ENCODE measurements at places on chromosomes 2 and 18. TPM values are rescaled to one million over a fixed set of nuclear protein-coding genes. Genes with fewer than 3 reads are reported as not detected.
A peak's percentile ranks its signal among the peaks of the same experiment; 100 is the strongest.

GRCh38 chr2:218982586-218983262 lies 2.3 kb downstream of the FEV start:
- DNase-seq = no peak

DNA sequence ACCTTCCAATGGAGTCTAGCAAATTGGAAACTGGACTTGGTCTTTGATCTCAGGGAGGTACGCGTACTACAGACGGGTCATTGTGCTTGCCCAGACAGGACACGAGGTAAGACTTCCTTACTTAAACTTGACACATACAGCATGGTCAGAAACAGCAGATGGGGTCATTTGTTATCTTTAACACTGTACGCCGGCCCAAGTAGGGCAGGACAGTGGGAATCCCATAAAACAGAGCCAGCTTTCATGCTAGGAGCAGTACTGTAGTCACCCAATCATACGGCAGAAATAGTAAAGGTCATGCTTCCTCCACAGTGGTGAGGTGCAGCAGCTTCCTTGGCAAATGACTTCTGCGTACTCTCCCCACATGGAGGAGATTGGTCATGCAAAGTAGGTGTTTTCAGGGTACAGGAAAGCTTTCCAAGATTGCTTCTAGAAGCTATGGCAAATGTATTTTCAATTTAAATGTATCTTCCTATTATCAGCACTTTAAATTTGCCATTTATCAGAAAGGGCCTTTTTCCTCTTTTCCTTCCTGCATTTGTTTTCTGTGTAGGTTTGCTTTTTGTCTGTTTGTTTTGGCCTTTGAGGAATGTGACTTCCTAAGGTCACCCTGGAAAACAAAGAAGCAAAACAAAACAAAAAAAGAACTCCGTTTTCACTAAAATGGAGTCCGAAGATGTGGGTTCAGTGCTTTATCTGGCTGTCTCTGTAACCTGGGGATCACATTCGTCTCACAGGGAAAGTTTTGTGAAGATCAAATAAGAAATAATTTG lies 74.0 kb upstream of the DSG1 start:
- DNase-seq = no peak

DNA sequence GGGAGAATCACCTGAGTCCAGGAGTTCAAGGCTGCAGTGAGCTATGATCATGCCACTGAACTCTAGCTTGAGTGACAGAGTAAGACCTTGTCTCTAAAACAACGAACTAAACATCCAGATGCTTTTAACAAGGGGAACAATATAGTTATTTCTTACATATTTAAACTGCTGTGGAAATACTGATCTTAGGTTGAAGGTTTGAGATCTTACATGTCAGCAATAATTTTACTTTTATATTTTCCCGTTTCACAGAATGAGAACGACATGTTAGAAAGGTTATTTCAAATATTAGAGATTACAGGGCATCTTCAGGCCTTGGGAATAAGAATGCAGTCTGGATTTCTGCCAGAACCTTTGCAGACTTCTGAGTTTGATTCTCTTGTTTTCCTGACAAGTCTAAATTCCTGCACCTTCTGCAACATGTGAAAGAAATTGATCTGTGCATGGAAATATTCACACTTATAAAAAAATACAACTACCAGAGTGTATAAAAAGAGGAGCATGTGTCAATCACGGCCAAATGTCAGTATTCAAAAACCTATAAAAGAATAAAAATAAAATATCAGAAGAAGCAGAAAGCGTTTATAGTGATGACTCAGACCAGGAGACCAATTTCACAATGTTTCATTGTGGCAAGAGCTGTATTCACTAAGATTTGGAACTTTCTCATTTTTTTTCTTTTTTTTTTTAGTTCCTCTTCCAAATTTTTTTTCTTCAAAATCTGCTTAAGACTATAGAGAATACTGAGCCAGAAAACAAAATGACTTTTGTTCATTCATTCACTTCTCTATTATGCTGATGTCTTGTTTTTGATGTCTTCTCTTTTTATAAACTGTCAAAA lies 29.6 kb downstream of the COLEC12 start:
- DNase-seq = peak; percentile 19

GRCh38 chr2:127228102-127228501 lies 8.0 kb upstream of the CYP27C1 start:
- no peak for DNase-seq

DNA sequence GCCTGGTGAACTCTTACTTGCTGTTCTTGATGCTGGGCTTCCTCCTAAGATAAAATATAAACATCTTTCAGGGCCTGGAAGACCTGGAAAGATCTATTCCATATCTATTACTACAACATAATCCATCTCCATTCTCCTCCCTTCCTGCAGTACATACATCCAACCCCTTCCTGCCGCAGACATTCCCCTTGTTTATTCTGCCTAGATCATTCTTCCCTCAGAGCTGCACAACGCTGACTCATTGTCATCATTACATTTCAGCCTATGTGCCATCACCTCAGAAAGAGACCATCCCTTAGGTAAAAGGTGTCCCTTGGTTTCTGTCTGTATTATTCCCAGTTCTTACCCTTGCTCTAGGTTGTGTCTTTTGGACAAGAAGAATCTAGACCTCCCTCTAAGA lies 2.5 kb upstream of the CDH7 start:
- DNase-seq = no peak

The KCNJ3 gene
- not detected for total RNA-seq

All from HFFc6 (cell line).